Bronchus fibroblast of lung (primary cell): ENCODE measurements at places on chromosomes 4 and X. TPM values are rescaled to one million over a fixed set of nuclear protein-coding genes. Genes with fewer than 3 reads are reported as not detected.

The STPG2 gene
- not detected in 2 replicates for total RNA-seq

The IL21 gene
- total RNA-seq, result not detected in 2 replicates

The TMEM271 gene
- total RNA-seq, result not detected in 2 replicates

The VSIG4 gene
- total RNA-seq, result not detected in 2 replicates

The NUP54 gene
- total RNA-seq, result 42.5 and 49.1 TPM in 2 replicates

The SLC16A2 gene
- total RNA-seq, result 11.4 and 13.6 TPM in 2 replicates

The TBX22 gene
- not detected in 2 replicates for total RNA-seq

The CXorf49 gene
- total RNA-seq, result not detected in 2 replicates

The CSAG3 gene
- total RNA-seq, result not detected in 2 replicates

The PLK4 gene
- 15.0 and 20.8 TPM in 2 replicates for total RNA-seq

The RHOXF2B gene
- total RNA-seq, result not detected in 2 replicates

The RNF175 gene
- 1.3 and 4.6 TPM in 2 replicates for total RNA-seq

The DUX4 gene
- not detected in 2 replicates for total RNA-seq

The TMEM144 gene
- total RNA-seq, result 1.2 and 1.5 TPM in 2 replicates

The CHRNA9 gene
- not detected in 2 replicates for total RNA-seq

The DGAT2L6 gene
- not detected in 2 replicates for total RNA-seq

The PDGFRA gene
- 61.5 and 69.4 TPM in 2 replicates for total RNA-seq

The PWWP3B gene
- total RNA-seq, result 0.15 and 0.34 TPM in 2 replicates

The GPM6B gene
- 9.4 and 13.2 TPM in 2 replicates for total RNA-seq

The XPNPEP2 gene
- 0.59 and 1.5 TPM in 2 replicates for total RNA-seq

The MXD4 gene
- 56.3 and 58.1 TPM in 2 replicates for total RNA-seq

The CLOCK gene
- 11.7 and 14.1 TPM in 2 replicates for total RNA-seq

The NXF2B gene
- not detected in 2 replicates for total RNA-seq

The CCDC110 gene
- 0.45 TPM in 1 of 2 replicates, not detected in the other for total RNA-seq

The NDST3 gene
- total RNA-seq, result under 0.01 TPM in 1 of 2 replicates, not detected in the other

The SORBS2 gene
- total RNA-seq, result 0.45 and 1.3 TPM in 2 replicates

The ART3 gene
- total RNA-seq, result under 0.01 TPM in 1 of 2 replicates, not detected in the other

The NDST4 gene
- total RNA-seq, result not detected in 2 replicates

The ALB gene
- total RNA-seq, result 0.34 TPM in 1 of 2 replicates, not detected in the other

The NR0B1 gene
- 0.15 TPM in 1 of 2 replicates, not detected in the other for total RNA-seq

The SLC34A2 gene
- not detected in 2 replicates for total RNA-seq

The AR gene
- 2.0 and 2.7 TPM in 2 replicates for total RNA-seq

The JAKMIP1 gene
- not detected in 2 replicates for total RNA-seq

The HSD17B10 gene
- total RNA-seq, result 66.9 and 72.4 TPM in 2 replicates

The HTN3 gene
- not detected in 2 replicates for total RNA-seq

The VCX3A gene
- total RNA-seq, result not detected in 2 replicates

The NCAPG gene
- total RNA-seq, result 28.2 and 42.7 TPM in 2 replicates
